ENCODE measurements at places on chromosomes 1 and 21. TPM values are rescaled to one million over a fixed set of nuclear protein-coding genes. Genes with fewer than 3 reads are reported as not detected.

The TFF3 gene
- total RNA-seq, result not detected

DNA sequence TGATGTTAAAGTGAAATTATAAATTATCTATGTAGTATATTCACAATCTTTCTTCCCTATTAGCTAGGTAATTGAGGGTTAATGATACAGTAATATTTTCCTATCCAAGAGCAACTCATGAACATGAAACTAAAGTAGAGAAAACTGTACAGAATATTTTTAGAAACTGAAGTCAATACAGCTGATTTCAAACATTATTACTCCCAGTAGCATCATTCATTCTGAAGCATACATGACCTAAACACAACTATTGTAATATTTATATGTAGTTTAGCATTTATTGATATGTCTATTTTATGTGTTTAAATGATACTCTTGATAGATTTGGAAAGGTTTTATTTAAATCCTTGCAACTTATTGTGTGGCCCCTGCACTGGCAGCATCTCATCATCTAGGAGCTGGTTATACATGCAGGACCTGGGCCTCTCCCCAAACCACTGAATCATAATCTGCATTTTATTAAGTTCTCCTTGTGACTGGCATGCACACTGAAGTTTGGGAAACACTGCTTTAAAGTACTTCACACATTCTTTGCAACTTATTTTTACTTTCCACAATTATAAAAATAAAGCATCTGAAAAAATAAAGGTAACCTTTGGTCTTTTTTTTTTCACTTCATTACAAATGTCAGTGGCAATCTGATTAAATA is 199.9 kb downstream of the LRRC40 start:
- no peak overlapping the region for H3K4me3 ChIP-seq
- H3K4me1 ChIP-seq, result no peaks in the 10 kb centered on the region
- no peaks in the 10 kb centered on the region for H3K27me3 ChIP-seq
- DNase-seq, result no peak
- H3K27ac ChIP-seq, result no peak overlapping the region
- H3K36me3 ChIP-seq, result no peaks in the 10 kb centered on the region

The DPYD gene
- 35.4 TPM for total RNA-seq

- H3K27ac ChIP-seq, result no peak overlapping the region
- DNase-seq, result no peak
- H3K27me3 ChIP-seq, result no peaks in the 10 kb centered on the region
- peaks cover 70% of the 10 kb centered on the region for H3K36me3 ChIP-seq
- H3K4me3 ChIP-seq, result no peak overlapping the region
These were observed 21.7 kb downstream of the SSBP3 start for GRCh38 chr1:54384471-54384870.

DNA sequence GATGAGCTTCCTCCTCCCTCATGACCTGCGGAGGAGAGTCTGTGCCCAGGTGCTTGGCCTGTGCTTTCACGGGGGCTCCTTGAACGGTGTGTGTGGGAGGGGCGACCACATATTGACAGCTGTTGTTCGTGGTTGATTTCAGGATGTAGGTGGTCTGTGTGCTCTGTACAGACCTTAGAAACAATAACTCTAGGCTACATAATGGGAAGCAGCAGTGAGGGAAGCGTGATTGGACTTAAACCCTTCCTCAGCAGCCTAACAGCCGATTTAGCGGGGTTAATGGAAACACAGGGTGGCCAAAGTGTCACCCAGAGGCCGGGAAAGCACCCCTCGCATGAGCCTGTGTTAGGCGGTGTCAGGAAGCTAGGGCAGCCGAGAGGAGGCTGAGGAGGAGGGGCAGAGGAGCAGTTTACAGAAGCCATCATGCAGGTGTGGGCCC is 56.0 kb downstream of the TBCE start:
- H3K27me3 ChIP-seq, result no peaks in the 10 kb centered on the region
- DNase-seq, result no peak
- H3K4me1 ChIP-seq, result peaks cover 7% of the 10 kb centered on the region

The WDR64 gene
- total RNA-seq, result 0.24 TPM
